Activated T-helper 1 cell treated with anti-CD3 and anti-CD28 coated beads, Interleukin-12 subunit alpha, Interleukin-12 subunit beta, Interleukin-2, Interleukin-4 antibody, amounts not matched to agents 30 ng/mL and 10 ng/mL and 1 ng/mL, durations not matched to agents 14 hours and 24 hours and 36 hours (primary cell): ENCODE measurements at places on chromosomes 2 and 18.

DNA sequence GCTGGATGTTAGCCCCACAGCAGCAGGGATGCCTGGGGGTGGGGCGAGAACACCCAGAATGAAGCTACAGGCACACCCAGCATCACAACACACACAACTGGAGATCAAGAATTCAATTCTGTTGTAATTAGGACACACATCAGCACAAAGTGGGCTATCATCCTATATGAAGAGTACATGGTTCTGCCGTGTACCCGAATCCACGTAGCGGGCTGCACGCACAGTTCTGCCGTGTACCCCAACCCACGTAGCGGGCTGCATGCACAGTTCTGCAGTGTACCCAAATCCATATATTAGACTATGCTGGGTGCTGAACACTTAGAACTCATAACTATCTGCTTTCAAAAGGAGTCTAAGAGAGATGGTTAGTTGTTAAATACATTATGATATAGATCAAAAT lies 86.5 kb downstream of the EIPR1 start:
- peaks cover 12% of the 10 kb centered on the region for H3K36me3 ChIP-seq
- H3K4me3 ChIP-seq: no peak overlapping the region
- DNase-seq: no peak
- no peaks in the 10 kb centered on the region for H3K27me3 ChIP-seq
- no peak overlapping the region for H3K27ac ChIP-seq

DNA sequence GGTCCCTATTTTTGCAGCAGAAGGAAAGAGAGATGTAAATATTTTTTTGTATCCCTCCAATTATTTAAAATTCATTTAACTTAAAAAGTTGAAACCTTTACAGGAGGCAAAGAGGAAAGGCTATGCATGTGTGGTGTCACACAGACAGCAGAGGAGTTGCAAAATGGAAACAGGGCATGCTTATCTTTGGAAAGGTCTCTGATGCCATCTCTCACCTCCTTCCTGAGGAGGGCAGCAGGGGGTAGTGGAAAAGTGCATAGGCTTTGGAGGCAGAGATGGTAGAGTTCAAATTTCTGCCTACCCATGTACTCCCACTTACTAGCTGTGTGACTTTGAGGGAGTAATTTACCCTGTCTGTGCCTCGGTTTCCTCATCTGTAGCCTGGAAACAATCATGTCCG lies 99.6 kb upstream of the MCFD2 start:
- H3K4me1 ChIP-seq: no peaks in the 10 kb centered on the region
- H3K4me3 ChIP-seq: no peak overlapping the region
- no peaks in the 10 kb centered on the region for H3K27me3 ChIP-seq
- DNase-seq: no peak

GRCh38 chr2:109365131-109365530 lies 236.1 kb downstream of the SH3RF3 start:
- no peaks in the 10 kb centered on the region for H3K4me1 ChIP-seq
- no peaks in the 10 kb centered on the region for H3K36me3 ChIP-seq
- no peak overlapping the region for H3K27ac ChIP-seq
- H3K4me3 ChIP-seq: no peak overlapping the region

DNA sequence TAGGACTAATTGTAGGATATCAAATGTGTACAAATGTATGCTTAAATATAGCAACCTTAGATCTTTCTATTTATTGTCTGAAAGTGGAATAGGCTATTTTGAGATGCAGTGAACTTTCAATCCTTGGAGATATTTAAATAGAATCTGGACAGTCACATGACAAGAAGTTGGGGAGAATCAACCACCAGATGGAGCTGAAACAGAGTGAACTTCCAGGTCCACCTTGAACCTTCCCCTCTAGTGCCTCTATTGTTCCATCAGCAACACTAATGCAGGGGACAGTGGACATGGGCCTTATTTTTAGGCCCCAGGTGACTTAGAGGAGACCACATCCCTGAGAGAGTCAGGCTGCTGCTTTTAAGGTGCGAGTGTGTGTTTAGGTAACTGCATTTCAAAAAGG lies 37.0 kb upstream of the CRIM1 start:
- no peak for DNase-seq
- peaks cover 11% of the 10 kb centered on the region for H3K27me3 ChIP-seq
- no peak overlapping the region for H3K27ac ChIP-seq
- no peak overlapping the region for H3K4me3 ChIP-seq
- peaks cover 8% of the 10 kb centered on the region for H3K4me1 ChIP-seq

- no peaks in the 10 kb centered on the region for H3K4me1 ChIP-seq
- no peak overlapping the region for H3K4me3 ChIP-seq
- H3K27ac ChIP-seq: no peak overlapping the region
- DNase-seq: no peak
- H3K36me3 ChIP-seq: no peaks in the 10 kb centered on the region
Measured at GRCh38 chr18:65659912-65660311, 90.9 kb upstream of the CDH7 start.

DNA sequence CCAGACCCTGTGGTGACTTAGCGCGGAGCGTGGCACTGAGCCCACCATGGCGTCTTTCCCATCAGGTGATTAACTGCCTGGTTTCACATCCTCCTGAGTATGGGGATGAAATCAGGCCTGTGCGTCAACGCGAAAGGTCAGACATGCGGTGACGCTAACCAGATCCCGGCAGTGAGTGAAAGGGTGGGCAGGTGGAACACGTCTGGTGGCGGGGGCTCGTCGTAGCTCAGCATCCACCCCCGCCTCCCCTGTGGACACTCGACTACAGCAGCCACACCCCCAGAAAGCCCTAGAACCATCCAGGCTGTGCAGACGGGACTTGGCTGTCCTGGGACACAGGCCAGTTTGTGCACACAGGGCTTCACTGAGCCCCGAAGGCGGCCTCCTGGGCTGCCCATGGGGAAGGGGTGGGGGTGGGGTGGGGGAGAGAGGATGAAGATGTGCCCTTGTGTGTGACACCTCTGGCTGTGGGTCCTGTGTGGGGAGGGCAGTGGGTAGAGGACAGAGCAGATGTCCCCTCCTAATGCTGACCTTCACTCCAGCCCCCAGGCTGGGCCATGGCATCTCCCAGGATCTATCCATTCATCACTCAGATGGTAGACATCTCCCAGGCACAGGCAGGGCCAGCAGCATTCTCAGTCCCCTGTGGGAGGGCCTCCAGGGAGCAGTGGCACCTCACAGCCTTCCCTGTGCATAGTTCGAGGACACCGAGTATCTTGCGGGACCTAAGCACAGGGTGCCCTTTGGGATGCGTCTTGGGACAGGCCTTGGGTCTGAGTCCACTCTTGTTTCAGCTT lies 27.5 kb downstream of the RAMP1 start:
- peaks cover 6% of the 10 kb centered on the region for H3K36me3 ChIP-seq
- H3K27ac ChIP-seq: no peak overlapping the region
- H3K27me3 ChIP-seq: peaks cover 2% of the 10 kb centered on the region
- H3K4me3 ChIP-seq: no peak overlapping the region
- peaks cover 8% of the 10 kb centered on the region for H3K4me1 ChIP-seq

- H3K27ac ChIP-seq: no peak overlapping the region
- H3K4me3 ChIP-seq: no peak overlapping the region
- no peaks in the 10 kb centered on the region for H3K4me1 ChIP-seq
- H3K36me3 ChIP-seq: no peaks in the 10 kb centered on the region
Measured at GRCh38 chr2:228038967-228039366, 142.5 kb downstream of the SPHKAP start.

DNA sequence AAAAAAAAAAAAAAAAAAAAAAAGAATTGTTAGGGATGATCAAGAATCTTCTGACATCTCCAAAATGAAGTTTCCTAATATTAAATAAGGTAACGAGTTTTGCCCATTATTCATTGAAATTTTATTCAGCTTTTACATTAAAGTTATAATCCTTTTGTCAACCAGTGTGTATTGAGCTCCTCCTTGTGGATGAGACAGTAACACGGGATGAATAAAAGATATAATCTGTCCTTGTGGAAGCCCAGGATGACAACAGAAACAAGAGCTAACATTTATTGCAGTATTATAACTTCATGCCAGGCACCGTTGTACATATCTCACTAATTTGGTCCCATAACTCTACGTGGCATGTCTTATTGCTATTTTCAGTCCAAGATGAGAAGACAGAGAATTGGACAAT lies 33.4 kb upstream of the SERPINB7 start:
- no peak for DNase-seq
- H3K36me3 ChIP-seq: no peaks in the 10 kb centered on the region
- no peak overlapping the region for H3K27ac ChIP-seq
- H3K27me3 ChIP-seq: no peaks in the 10 kb centered on the region
- H3K4me3 ChIP-seq: no peak overlapping the region

DNA sequence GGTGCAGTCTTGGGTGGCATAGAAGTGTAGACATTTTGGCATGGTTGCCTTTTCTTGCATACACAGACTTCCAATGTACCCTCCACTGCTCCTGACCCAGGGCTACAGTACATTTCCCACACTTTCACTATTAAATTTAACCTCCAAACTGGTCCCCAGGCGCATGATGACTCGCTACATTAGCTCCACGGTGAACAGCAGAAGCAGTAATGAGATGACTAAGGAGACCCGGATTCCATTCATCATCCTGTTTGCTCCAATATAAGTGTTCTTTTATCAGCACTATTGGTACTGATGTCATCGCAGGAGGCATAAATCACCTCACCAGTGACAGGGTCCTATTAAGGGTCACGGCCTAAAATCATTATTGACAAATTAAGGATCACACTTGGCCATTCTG lies 316.5 kb downstream of the EN1 start:
- peaks cover 1% of the 10 kb centered on the region for H3K27me3 ChIP-seq
- DNase-seq: no peak
- H3K4me1 ChIP-seq: no peaks in the 10 kb centered on the region
- no peaks in the 10 kb centered on the region for H3K36me3 ChIP-seq
- no peak overlapping the region for H3K4me3 ChIP-seq

DNA sequence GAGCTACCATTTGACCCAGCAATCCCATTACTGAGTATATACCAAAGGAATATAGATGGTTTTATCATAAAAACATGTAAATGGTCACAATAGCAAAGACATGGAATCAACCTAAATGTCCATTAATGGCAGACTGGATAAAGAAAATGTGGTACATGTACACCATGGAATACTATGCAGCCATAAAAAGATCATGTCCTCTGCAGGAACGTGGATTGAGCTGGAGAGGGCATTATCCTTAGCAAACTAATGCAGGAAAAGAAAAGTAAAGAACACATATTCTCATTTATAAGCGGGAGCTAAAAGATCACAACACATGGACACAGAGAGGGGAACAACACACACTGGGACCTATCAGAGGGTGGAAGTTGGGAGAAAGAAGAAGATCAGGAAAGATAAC lies 22.9 kb downstream of the SLC38A11 start:
- peaks cover 4% of the 10 kb centered on the region for H3K27me3 ChIP-seq
- H3K4me3 ChIP-seq: no peak overlapping the region
- DNase-seq: no peak
- no peaks in the 10 kb centered on the region for H3K4me1 ChIP-seq
- no peak overlapping the region for H3K27ac ChIP-seq
- H3K36me3 ChIP-seq: no peaks in the 10 kb centered on the region

GRCh38 chr2:15591692-15592463 lies at the start of gene DDX1:
Gene DDX1 (plus strand): TSS chr2:15591868. CDS start chr2:15591934, 66 bp downstream.
- H3K4me3 ChIP-seq: peak within 1 kb of the TSS; percentile 91
- no peaks in the 10 kb centered on the region for H3K27me3 ChIP-seq
- peak within 1 kb of the TSS; percentile 91 for H3K27ac ChIP-seq
- H3K36me3 ChIP-seq: peaks cover 18% of the 10 kb centered on the region
- DNase-seq: peak; percentile 81
- H3K4me1 ChIP-seq: peaks cover 30% of the 10 kb centered on the region

GRCh38 chr2:104876606-104877570 lies 23.0 kb downstream of the POU3F3 start:
- H3K27ac ChIP-seq: no peak overlapping the region
- peaks cover 43% of the 10 kb centered on the region for H3K27me3 ChIP-seq
- H3K4me3 ChIP-seq: no peak overlapping the region
- no peaks in the 10 kb centered on the region for H3K36me3 ChIP-seq

DNA sequence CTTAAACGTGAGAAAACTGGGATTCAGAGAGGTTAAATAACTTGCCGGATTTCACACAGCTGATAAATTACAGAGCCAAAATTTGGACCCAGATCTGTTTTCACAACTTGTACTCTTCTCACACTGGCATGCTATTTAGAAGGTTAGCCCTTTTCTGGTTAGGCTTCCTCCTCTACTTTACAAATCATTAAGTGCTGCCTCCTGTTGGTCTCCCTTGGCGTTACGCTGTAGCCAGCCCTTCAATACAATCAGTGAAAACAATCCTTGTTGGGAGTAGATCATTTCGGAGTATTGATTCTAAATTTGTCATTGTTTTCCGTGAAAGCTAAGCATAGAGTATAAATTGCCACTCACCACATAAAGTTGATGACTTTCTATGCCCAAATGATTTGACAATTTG lies 153.5 kb downstream of the ARHGAP15 start:
- no peak overlapping the region for H3K27ac ChIP-seq
- peaks cover 14% of the 10 kb centered on the region for H3K36me3 ChIP-seq
- DNase-seq: no peak
- H3K4me1 ChIP-seq: peaks cover 38% of the 10 kb centered on the region
- no peak overlapping the region for H3K4me3 ChIP-seq

DNA sequence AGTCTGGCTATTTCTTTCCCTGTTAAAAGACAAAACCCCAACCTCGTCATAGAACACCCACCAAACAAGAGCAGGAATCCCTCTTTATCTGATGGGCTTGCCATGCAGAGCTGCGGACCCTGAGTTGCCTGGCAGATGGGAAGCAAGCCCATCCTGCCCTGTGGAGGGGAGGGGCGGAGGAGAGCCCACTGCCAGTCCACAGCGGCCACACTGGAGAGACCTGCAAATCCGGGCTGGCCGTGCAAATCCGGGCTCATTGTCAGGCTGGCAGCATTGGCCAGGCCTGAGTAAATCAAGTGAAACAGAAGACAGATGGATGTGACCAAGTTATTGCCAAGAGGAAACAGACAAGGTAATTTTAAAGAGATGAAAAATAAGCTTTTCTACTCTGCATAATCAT lies 22.0 kb downstream of the MYL12B start:
- H3K27me3 ChIP-seq: peaks cover 3% of the 10 kb centered on the region
- no peak for DNase-seq
- no peak overlapping the region for H3K27ac ChIP-seq
- H3K4me1 ChIP-seq: no peaks in the 10 kb centered on the region

DNA sequence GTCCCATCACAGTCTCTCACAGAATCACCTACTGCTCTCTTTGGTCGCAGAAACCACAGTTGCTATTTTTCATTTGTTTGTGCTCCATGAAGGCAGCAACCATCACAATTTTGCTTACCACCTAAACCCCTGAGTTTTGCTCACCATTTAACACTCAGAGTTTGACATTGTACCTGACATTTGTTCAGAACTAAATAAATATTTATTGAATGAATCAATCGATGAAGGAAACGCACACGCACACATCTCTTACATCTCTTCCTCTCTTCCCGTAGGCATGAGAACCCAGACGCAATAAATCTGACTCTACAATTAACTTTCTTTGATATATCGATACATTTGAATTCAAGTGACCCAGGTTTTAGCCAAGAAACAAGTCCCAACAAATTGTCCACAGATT lies 105.5 kb upstream of the RNF152 start:
- no peak overlapping the region for H3K4me3 ChIP-seq
- H3K27ac ChIP-seq: no peak overlapping the region
- DNase-seq: no peak

DNA sequence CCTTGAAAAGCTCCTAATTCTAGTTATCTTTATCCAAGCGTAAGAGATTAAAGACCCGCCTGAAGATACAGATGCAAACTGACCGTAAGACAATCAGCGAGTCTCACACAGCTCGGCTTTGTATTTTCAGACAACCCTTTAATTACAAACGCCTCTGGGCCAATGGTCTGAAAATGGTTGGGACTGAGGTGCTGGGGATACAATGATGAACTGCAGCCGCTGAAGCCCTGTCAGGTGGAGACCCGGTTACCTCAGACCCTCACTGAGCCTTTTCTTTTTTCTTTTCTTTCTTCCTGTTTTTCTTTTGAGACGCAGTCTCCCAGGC lies 715 bp upstream of the CFAP36 start:
- H3K27ac ChIP-seq: peak overlapping the region; percentile 95
- DNase-seq: no peak
- H3K4me3 ChIP-seq: peak overlapping the region; percentile 97
- H3K4me1 ChIP-seq: peaks cover 17% of the 10 kb centered on the region
